Heart right ventricle (tissue), 16 donors: ENCODE measurements at places on chromosomes 3 and 15. TPM values are rescaled to one million over a fixed set of nuclear protein-coding genes. Genes with fewer than 3 reads are reported as not detected.

The CCDC33 gene
- total RNA-seq = not detected

The JMJD7 gene
- total RNA-seq = 12.7 TPM

The SEMA3B gene
- total RNA-seq = 26.5 TPM

The RTP3 gene
- not detected for total RNA-seq

The SUSD5 gene
- total RNA-seq = 1.1 TPM

The GRAMD2A gene
- not detected for total RNA-seq

The GASK1A gene
- 1.5 TPM for total RNA-seq

The LARP6 gene
- 26.2 TPM for total RNA-seq

The RLBP1 gene
- not detected for total RNA-seq

The CCR3 gene
- total RNA-seq = not detected

The AMT gene
- 40.8 TPM for total RNA-seq

The AP3B2 gene
- total RNA-seq = 0.12 TPM

The SEMA7A gene
- 2.1 TPM for total RNA-seq

The ATP10A gene
- 0.83 TPM for total RNA-seq

The MELTF gene
- 4.7 TPM for total RNA-seq

The SLC12A1 gene
- not detected for total RNA-seq

The MYO5A gene
- total RNA-seq = 5.0 TPM

The SLC28A2 gene
- not detected for total RNA-seq

The GOLGA8J gene
- not detected for total RNA-seq

The ARHGEF26 gene
- 1.2 TPM for total RNA-seq

The ADAMTS9 gene
- 51.0 TPM for total RNA-seq

The GRIP2 gene
- 40.2 TPM for total RNA-seq

The KBTBD8 gene
- total RNA-seq = 2.9 TPM

The UROC1 gene
- total RNA-seq = not detected

The CDHR4 gene
- total RNA-seq = not detected

The EHHADH gene
- 24.8 TPM for total RNA-seq

The DZIP3 gene
- total RNA-seq = 29.0 TPM

The CCR9 gene
- not detected for total RNA-seq
